ENCODE measurements at places on chromosomes 13 and 19.

GRCh38 chr19:45901432-45901911 lies 941 bp downstream of the MYPOP start:
- peak; percentile 53 for DNase-seq

GRCh38 chr13:24232474-24232873 lies 72.0 kb downstream of the SPATA13 start:
- no peak for DNase-seq

DNA sequence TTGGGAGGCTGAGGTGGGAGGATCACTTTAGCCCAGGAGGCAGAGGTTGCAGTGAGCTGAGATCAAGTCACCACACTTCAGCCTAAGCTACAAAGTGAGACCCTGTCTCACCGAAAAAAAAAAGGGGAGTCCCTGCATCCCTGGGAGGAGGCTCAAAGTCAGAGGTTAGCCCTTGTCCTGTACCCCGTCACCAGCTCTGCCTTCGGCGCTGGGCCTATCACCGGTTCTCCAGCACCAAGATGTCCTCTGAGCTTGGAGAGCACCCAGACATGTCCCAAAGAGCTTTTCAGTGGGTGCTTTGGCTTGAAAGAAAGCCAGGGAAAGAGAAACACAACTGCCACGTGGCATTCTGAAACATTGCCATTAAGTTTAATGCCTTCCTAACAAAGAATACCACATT lies 356.9 kb upstream of the TSHZ3 start:
- no peak for DNase-seq

- DNase-seq, result peak; percentile 82
Measured at GRCh38 chr19:38736413-38737280, 7.6 kb downstream of the CAPN12 start.

DNA sequence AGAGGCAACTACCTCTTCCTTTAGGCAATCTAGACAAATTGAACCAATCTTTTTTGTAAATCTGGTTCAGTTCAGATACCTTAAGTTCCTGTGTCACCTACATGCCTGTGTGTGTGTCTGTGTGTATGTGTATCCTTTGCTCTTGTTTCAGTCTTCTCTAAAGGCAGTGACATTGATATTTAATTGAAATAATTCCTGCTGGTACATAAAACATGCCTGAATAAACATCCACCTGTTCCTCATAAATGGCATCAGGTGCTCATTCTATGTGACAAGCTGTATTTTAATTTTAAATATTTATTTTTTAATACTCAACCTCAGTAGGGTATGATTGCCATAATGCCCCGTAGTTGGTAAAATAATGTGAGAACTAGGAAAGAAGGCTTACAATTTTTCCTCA lies 1606.4 kb upstream of the PRR20A start:
- DNase-seq, result no peak

DNA sequence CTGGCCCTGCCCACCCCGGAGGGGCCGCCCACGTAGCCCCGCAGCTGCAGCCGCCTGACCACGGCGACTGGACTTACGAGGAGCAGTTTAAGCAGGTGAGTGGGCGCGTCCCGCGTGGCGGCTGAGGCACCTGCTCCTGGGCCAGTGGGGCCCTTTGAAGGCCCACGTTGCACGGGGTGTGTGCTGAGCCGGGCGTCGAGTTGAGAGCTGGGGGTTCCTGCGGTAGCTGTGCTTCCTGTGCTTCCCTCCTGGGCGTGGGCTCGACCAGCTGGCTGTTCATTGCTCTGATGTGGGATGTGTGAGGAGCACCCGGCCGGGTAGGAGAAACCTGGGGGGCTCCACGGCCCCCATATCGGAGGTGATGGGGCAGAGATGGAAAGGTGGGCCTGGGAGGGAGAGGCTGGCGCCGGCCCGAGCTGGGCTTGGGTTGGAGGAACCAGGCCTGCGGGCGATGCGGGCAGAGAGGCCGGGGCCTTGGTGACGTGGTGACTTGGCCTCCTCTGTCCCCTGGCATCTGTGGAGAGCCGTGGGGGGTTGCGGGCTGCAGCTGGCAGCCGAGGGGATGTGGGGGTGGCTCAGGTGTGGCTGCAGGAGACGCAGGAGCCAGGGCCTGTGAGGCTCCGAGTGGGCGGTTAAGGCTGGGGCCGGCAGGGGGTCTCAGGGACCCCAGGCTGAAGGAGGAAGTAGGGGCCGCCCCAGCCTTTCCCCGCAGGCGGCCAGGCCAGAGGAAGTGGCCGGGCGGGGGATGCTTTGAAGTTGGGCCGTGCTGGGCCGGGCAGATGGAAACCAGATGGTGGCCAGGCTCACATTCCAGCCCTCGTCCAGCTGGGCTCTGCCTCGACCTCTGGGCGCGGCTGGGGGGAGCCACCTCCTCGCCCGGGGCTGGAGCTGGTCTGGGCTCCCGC lies 7.1 kb downstream of the ARID3A start:
- DNase-seq, result peak; percentile 40

DNA sequence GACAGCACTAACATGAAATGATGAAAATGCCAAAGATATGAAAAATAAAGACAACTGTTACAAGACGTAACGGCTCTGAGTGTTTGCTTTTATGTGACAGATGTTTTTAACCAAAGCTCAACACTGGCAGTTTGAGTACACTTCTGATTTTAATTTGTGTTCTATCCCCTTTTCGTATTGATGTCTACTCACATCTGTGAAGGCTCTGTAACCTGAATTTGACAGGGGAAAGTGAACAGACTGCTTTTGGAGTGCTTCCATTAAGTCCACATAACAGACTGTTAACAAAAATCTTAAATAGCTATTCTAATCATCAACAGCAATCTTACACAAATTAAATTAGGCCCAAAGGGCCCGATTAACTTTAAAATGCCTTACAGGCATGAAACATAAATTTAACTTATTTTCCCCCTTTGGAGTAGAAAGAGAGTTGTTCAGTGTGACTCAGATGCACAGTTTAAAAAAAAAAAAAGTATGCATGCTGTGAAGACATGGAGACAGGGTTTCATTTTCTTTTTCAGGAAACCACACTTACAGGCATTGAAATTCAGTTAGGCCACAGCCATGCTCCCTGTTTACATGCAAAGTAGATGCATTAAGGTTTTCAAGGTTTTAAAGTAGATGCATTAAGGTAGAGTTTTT lies 16.3 kb upstream of the RNASEH2B start:
- peak; percentile 21 for DNase-seq

GRCh38 chr19:49116544-49116943 lies 2.4 kb downstream of the LIN7B start:
- no peak for DNase-seq

DNA sequence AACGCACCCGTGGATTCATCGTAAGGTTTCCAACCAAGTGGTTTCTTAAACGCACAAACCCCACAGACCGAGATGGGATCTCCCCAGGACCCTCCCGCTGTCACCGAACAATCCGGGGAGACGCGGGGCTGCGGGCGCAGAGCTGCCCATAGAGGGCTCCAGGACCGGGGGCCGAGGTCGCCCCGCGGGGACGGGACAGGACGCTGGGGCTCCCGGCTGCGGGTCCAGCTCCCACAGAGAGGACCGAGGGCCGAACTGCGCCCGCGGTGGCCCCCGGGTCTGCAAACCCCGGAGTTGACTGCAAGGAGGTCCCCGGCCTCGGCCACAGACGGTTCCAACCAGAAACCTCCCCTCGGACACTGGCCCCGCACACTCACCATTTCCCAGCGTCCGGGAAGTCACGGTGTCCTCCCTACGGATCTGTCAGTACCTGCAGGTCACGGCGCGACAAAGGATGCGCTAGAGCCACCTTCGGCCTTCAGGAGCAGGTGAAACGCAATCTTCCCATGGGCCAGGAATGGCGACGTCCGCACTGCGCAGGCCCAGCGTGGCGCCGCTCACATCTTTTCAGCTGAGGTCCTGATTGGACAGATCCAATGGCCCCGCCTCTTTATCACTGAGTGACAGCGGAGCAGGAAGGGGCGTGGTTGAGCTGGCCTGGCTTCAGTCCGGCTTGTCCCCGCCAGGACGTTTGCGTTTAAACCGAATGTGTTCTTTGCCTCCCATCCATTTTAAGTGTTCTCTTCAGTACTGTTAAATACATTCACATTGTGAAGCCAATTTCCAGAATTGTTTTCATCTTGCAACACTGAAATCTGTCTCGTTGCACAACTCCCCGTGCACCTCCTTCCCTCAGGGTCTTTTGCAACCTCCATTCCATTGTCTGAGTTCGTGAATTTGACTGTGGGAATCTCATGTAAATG lies at the start of gene ZNF14:
Gene ZNF14, minus strand, starts transcription at position 534 of the 923 bp plus-strand sequence. Its CDS starts 154 bp downstream, at position 380.
- peak; percentile 97 for DNase-seq

DNA sequence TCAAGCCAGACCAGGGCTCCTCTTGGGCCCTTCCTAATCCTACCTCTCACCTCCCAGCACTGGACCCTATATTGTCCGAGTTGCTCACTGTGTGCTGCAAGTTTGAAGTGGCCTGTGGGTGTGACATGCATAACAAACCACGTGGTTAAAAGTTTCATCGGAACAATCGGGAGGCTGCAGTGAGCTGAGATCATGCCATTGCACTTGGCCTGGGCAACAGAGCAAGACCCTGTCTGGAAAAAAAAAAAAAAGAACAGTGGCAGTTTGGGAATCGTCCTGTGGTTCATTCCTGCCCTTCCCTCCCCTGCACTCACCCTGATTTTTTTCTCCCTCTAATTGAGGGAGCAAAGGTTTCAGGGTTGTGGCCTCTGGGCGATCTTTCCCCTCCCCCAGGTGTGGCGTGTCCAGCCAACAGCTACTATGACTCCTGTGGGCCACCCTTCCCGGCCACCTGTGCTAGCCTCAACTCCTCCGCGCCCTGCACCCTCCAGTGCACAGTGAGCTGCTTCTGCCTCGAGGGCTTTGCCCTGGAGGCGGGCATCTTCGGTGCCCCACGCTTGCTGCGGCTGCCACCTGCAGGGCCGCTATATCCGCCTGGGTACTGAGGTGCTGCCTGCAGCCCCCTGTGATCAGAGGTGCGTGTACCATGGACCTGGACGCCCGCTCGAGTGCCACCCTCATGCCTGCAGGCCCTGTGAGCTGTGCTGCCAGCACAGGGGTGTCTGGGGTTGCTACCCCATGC lies 16.3 kb upstream of the FXYD3 start:
- no peak for DNase-seq

DNA sequence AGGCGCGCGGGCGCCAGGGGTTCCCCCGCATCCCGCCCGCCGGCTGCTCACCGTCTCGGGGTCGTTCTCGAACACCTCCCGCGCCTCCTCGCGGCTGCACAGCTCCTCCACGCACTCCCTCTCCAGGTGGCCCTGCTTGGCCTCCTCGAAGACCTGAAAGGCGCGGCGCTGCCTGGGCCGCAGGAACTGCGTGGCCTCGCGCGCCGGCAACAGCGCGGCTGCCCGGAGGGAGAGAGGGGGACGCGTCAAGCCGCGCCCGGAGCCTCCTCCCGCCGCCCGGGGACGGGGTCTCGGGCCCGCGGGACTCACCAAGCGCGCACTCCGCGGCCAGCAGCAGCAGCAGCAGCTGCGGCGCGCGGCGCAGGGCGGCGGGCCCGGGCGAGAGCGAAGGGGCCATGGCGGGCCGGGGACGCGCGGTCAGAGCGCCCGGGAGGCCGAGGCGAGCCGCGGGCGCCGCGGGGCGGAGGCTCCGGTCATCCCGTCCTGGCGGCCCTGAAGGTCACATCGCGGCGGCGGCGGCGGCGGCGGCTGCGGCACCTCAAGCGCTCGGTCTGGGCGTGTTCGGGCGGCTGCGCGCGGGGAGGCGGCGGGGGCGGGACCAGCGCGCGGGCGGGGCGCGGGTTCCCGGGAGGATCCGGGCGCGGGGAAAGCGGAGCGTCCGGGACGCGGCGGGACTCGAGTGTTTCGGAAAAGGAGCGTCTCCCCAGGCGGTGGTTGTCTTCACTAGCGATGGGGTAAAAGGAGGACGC lies at the start of gene GAS6:
Gene GAS6, minus strand, starts transcription at position 553 of the 749 bp plus-strand sequence. Its CDS starts 156 bp downstream, at position 397.
- DNase-seq, result peak; percentile 43

DNA sequence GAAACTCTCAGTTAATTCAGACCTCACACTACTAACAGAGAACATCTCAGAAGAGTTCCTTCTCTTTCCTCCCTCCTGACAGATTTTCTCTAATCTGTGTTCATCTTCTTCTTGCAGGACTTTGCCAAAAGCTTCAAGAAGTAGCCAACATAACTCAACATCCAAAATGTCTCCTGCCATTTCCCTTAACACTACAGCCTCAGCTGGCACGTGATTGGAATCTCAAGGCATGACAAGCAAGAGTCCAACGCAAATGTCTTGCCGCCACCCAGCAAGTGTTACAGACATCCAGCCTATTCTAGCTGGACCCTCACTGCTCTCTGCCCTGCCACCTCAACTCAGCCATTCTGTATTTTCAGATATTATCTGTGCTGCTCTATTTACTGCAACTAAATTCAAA lies 135.1 kb downstream of the DNAJC15 start:
- no peak for DNase-seq

- DNase-seq, result no peak
Measured at GRCh38 chr13:25192936-25193335, 20.8 kb upstream of the AMER2 start.

DNA sequence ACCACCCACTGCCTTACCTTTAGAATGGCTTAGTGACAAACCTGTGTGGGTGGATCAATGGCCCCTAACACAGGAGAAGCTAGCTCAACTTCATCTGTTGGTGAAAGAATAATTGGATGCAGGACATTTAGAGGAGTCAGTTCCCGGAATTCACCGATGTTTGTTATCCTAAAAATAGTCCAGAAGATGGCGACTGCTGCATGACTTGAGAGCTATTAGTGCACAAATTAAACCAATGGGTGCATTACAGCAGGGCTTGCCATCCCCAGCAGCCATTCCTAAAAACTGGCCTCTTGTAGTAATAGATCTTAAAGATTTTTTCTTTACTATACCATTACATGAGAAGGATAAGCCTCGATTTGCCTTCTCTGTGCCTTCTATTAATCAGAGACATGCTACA lies 46.8 kb upstream of the ZNF726 start:
- no peak for DNase-seq

GRCh38 chr19:34404109-34404909 lies at the start of gene PDCD2L:
Gene PDCD2L (plus strand): TSS chr19:34404399. CDS start chr19:34404431, 32 bp downstream.
- DNase-seq, result peak; percentile 97

GRCh38 chr13:39499604-39500003 lies 103.4 kb downstream of the LHFPL6 start:
- DNase-seq, result no peak

DNA sequence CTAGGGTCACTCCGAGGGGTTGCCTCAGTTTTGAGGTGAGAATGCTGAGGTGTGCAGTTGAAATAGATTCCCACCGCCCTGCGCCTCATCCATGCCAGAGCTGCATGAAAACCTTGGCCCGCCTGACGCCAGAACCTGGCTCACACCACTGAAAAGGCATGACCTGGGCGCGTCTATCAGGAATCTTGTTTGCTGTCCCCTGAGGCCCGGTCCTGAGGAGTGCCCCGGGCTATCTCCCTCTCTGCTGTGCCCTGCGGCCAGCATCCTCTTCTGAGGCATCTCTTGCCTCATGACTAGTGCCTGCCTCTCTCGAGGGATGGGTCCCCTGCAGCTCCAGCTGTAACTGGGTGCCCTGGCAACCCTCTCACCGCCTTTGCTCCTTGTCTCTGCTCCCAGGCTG lies 28.1 kb downstream of the SMARCA4 start:
- no peak for DNase-seq
